ENCODE measurements at places on chromosomes 2 and 18.
A peak's percentile ranks its signal among the peaks of the same experiment; 100 is the strongest.

- no peak for DNase-seq
Measured at GRCh38 chr2:21910832-21911507, 787.2 kb downstream of the TDRD15 start.

DNA sequence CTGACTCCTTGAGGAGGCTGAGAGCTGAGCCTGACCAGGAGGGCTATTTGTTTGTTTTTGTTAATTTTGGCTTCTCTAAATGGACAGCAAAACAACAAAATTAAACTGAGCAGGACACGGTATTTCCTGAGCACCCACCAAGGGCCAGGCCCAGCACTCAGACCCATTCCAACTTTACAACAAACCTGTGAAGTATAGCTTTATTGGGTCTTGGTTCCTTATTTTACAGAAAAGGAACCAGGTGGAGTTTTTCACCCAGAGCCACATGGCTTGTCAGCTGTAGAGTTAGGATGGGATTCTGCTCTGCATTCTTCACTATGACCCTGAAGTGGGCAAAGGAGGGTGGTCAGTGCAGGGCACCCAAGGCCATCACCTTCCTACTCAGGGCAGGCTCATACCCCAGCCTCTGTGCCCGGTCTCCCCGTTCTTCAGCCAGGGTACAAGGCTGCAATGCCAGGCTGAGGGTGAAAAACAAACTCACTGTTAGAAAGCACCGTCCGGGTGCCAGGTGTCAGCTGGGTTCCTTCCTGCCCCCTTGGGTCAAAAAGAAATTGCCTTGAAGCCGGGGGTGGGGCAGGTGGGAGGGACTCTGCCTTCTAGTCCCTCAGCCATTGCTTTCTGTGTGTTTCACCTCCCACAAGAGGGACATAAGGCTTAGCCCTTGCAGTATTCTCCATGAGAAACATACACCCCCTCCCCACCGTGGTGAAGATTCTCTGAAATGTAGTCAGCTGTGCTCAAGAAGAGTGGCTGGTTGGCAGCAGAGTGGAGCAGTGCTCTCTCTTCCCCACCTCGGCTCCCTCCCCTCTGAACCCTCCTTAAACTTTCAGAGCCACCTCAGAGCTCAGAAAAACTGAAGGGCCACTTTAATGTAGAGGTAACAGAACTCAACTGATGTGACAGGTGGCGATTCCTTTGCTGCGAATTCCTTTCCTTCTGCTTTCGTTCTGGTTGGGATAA lies 2.2 kb downstream of the PSD4 start:
- DNase-seq: no peak

DNA sequence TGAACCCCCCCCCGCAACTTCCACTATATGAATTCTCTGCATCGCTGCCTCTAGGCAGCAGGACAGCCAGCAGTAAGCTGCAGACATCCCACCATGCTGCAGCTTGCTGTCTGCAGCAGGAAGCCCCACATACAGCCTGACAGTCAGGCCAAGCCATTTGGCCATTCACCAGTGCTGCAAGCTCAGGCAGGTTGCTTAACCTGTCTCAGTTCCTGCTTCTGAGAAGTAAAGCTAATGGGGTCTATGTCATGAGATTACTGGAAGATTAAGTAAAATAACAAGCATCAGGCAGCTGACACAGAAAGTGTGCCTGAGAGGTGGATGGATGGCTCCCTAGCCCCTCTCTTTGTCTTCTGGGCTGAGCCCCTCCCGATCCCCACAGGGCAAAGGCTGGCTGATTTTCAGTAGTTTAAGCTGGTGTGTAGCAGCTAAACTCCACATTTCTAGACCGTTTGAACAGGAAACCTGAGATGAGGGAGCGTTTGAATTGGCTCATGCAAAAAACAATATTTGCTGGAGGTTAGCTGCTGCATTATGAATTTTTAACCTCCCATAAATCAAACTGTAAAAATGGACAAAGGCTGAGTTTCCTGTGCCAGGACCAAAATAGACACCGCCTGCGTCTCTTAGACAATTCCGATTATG lies 193.8 kb upstream of the ARL4C start:
- DNase-seq: peak; percentile 38

DNA sequence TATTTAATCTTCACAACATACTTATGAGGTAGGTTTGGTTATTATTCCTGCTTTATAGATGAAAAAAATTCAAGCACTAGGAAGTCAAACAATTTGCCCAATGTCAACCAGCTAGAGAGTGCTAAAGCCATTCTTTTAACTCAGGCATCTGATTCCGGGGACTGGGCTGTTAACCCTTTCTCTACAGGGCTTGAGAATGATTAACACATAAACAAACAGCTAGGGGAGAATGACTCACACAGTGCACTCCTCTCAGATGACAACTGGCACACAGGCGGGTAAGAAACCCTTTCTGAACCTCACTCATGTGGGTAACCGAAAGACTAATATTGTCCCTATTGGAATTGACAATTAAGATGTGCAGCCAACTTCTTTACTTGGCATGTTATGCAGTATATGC lies 86.3 kb upstream of the FSHR start:
- DNase-seq: no peak

DNA sequence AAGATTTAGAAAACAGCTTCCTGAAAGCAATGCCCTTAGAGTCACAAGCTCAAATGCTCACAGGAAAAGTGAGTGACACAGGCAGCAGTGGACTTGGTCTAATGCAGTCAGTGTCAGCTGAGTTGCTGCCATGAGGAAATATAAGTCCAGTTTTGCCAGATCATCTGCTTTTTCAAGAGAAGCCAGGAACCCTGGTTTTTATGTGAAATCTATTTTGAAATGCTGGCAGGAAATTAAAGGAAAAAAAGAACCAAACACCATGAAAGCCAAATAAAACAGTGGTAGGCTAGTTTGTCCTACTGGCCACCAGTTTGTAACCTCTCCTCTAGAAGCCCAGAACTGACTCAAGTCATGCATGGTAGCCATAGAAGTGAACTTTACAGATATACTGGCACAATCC lies 109.2 kb downstream of the THADA start:
- no peak for DNase-seq

GRCh38 chr2:36339607-36340218 lies 15.9 kb upstream of the CRIM1 start:
- DNase-seq: no peak

DNA sequence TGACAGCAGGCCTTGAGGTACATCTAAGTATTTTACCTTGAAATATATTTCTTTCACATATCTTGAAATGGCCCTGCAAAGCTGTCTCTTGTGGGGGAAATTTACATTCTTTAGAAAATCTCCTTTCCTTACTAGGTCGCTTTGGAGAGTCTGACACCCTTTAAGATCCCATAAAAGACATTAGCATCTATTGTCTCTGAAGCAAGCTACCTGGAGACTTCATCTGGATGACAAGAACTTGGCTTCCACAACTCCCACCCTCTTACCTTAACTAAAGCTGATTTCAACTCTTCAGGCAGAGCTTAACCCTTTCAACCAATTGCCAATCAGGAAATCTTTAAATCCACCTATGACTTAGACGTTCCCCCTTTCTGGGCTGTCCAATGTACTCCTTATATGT lies 219.3 kb downstream of the PIEZO2 start:
- DNase-seq: no peak

Measured in skin of body (tissue), 3 donors.